ENCODE measurements at places on chromosomes 11 and 22. TPM values are rescaled to one million over a fixed set of nuclear protein-coding genes. Genes with fewer than 3 reads are reported as not detected.

The MRGPRX1 gene
- not detected for total RNA-seq

The NRIP3 gene
- 3.7 TPM for total RNA-seq

The CCDC73 gene
- total RNA-seq, result not detected

The PMM1 gene
- 26.2 TPM for total RNA-seq

The ZP1 gene
- 0.12 TPM for total RNA-seq

The POU2AF1 gene
- total RNA-seq, result not detected

The F2 gene
- total RNA-seq, result not detected

The GAL3ST1 gene
- not detected for total RNA-seq

The FOLR2 gene
- not detected for total RNA-seq

The ACTN3 gene
- total RNA-seq, result under 0.01 TPM

The PANX2 gene
- total RNA-seq, result 0.35 TPM

The PRR33 gene
- total RNA-seq, result not detected

The APOA5 gene
- total RNA-seq, result not detected

The HIC2 gene
- total RNA-seq, result 3.0 TPM

The SLN gene
- total RNA-seq, result not detected

Measured in smooth muscle cell of the coronary artery (primary cell).